ENCODE measurements at places on chromosomes 6 and 20.

- peak; percentile 54 for DNase-seq
These were observed 140.4 kb downstream of the IMPG1 start for GRCh38 chr6:75932067-75932466.

DNA sequence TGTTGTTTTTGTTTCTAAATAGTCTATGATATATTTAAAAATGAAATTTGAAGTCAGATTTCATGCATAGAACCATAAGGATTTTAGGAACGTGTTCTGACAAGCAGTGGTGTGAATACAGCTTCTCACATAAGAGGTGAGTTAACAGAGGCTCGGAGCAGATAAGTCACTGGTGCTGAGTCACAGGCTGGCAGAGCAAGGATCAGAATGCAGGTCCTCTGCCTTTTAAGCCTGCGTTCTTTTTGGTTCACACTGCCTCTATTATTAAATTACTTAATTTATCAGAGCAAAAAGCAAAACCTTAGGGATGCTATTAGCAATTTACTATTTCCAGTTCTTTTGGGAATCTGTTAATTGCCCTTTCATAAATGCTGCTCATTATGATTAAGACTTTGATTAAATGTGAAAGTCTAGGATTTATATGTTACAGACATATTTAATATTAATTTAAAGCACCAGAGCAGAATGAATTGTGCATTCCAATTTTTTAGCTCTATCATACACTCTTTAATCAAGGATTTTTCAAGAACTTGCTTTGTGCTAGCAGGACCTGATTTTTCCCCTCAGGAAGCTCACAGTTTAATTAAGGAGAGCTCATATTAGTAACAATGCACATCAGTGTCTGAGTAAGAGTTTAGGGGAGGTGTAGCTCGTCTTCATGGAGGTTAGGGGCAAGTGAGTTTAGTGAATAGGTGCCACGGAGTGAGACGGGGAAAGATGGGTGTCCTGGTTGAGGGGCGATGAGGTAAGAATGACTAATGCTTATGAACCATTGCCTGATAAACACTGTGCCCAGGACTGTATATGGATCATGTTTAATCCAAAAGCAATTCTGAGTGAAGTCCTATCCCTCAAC lies 212.7 kb upstream of the AGPAT4 start:
- no peak for DNase-seq

- DNase-seq, result no peak
These were observed 21.9 kb downstream of the VEGFA start for GRCh38 chr6:43791745-43792422.

DNA sequence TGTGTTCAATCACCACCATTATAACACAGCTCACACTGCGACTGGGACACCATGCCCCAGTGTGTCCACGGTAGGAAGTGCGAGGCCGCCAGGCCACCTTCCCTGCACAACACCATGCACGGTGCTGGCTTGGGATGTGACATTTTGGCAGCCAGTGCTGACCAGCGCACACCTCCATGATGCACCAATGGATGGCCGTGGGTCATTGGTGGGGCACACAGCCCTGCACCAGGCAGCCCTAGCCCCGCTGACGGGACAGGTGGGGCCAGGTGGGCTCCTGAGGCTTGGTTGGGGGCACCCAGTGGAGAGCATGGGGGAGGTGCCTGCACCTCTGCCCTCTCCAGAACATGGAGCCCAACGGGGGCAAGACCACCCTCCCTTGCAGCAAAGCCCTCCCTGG lies 18.2 kb upstream of the FRMD1 start:
- DNase-seq, result no peak

DNA sequence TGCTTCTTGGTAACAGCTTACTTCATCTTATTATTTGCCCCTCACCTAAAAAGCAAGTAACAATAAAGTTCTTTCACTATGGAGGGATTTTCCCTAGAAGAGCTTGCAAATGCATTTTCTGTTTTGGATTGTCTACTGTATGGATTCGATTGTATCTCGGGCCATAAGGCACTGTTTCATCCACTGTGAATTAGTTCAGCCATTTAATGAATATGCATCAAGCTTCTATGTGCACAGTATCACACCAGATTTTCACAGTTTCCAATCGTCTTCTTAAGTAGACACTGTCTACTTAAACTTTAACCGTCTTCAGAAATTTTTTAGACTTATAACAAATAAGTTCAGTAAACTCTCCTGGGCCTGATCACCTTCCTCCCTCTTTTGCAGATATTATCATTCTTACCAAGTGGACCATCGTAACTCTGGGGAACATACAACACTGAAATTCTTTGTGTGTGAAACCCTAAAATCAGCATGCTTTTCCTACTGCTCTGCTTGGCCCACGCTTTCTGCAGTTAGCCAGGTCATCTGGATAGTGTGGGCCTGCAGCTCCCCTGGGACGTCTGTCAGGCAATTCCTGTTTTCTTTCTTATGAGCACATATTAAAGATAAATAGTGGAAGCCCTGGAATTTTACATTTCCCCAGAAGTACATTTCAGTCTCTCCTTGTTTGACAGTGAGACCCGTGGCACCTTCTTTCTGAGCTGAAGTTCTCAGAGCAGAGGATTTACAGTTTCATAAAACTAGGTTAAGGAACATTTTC lies 136.5 kb upstream of the PDE10A start:
- no peak for DNase-seq

DNA sequence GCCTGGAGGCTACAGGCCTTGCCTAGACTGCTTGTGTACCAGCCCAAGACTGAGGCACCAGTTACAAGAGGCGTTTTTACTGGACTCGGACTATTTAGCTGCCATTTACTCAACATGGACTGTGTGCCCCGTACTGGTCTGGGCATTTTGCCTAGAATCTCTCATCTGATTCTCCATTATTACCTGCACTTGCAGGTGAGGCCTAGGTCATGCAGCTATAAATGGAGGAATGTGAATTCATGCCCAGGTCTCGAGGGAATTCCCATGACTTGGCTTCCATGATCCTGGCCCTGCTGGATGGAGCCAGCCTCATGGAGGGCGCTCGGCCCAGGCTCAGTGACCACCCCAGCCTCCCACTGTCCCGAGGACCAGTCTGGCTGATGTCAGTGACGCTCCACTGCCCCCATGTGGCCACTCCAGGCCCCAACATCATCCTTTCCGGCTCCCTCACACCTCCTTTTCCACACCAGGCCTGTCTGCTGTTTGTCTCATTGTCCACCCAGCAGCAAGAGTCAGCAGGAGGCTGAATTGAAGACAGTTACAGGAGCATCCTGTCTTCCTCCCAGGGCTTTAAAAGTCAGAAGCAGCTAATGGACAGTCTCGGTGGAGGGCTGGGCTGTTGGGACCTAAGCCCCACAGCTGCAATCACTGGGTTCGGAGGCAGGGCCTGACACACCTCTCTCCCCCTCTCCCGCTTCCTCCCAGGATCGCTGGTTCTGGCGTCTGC lies 8.7 kb downstream of the MMP24OS start:
- peak; percentile 98 for DNase-seq

GRCh38 chr6:26122402-26122792 lies 35.2 kb downstream of the HFE start:
- no peak for DNase-seq

DNA sequence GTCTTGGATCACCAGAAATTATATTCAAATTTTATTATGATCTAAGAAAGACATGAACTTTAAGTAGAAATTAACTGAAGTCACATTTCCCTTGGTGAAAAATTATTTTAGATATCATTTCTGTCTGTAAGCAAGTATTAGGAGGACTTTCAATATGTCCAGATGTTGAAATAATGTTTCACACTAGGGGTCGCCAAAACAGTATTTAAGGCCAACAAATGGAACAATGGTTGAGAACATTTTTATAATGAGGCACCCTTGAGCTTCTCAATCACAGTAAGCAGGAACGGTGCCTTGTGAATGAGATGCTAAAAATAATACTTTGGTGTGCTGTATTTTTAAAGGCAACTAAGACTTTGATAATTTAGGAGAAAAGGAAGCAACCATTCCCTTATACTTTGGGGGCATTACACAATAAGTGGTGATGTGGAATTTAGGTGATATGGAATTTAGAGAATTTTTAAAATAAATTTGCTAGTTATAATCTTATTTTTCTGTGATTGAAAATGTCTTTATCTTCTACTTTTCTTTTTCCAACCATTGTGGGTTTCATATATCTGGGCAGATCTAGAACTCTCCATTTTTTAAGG lies 9.6 kb upstream of the SF3B5 start:
- DNase-seq, result peak; percentile 38

- DNase-seq, result no peak
These were observed 44.8 kb downstream of the TTI1 start for GRCh38 chr20:37988306-37988954.

GRCh38 chr6:85864453-85865401 lies 222.0 kb upstream of the SYNCRIP start:
- DNase-seq, result no peak

DNA sequence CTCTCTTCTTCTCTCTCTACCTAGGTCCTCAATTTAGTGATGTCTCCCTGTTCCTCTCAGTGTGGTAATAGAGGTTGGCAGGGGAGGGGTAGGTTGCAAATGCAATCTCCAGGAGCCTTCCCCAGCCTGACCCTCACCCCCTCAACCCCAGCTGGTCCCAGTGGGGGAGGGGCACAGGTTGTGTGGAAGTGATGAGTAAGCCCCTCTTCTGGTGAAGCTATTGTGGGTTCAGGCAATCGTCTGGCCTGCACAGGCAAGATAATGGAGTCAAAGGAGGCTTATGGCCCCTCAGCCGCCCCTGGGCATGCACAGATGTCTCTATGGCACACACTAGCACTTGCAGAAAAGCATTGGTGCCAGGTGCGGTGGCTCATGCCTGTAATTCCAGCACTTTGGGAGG lies 10.8 kb upstream of the ADA start:
- DNase-seq, result no peak

DNA sequence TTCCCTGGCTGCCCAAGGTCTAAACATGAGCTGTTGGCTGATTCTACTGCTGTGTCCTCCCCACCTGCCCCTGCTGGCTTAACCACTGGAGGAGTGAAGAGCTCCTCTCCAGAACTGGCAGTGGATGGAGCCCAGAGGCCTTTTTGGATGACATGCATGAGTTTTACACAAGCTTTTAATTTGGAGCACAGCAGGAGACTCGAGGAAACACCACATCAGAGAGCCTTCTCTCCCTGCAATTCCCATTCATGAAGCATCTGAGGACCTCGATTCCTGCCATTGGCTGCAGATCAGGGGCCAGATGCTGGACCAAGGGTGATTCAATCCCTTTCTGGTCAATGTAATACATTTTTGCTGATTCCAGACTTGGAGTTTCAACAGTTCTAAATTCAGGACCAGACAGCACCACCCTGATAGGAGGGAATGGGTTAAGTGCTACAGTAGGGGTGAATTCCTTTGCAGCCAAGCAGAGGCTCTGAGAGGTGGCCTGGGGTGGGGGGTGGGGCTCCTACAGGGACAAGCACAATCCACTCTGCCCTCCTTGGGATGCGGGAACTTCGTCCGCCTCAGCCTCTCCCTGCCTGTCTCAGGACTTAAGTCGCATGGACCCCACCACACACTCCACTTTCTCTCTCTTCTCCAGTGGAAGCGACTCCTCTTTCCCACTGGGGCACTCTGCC lies 599 bp upstream of the PSORS1C1 start:
- no peak for DNase-seq

DNA sequence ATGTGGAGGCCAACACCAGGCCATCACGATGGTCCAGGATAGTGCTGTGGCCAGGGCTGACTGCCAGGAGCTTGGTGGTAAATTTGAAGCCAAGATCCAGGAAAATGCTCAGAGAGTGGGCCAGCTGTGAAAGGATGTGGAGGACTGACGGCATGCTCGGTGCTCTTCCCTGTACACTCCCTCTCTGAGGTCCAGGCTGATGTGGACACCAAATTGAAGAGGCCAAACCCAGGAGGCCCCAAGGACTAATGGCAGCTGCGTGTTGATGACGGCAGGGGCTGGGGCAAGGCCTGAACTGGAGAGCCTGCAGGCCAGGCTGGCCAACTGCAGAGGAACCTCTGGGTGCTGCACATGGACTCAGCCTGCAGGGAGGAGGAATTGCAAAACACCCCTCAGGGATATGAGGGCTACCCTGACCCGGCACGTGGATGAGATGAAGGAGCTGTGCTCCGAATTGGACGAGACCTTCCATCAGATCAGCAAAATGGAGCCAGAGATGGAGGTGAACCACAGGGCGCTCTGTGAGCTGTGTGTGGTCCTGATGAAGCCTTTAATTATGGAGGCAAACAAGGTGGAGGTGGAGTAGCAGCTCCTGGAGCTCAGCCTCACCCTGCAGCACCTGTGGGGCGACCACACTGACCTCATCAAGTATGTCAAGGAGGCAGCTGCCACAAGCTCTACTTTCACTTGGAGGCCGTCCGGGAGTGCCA lies 6.9 kb upstream of the RAET1E start:
- no peak for DNase-seq

DNA sequence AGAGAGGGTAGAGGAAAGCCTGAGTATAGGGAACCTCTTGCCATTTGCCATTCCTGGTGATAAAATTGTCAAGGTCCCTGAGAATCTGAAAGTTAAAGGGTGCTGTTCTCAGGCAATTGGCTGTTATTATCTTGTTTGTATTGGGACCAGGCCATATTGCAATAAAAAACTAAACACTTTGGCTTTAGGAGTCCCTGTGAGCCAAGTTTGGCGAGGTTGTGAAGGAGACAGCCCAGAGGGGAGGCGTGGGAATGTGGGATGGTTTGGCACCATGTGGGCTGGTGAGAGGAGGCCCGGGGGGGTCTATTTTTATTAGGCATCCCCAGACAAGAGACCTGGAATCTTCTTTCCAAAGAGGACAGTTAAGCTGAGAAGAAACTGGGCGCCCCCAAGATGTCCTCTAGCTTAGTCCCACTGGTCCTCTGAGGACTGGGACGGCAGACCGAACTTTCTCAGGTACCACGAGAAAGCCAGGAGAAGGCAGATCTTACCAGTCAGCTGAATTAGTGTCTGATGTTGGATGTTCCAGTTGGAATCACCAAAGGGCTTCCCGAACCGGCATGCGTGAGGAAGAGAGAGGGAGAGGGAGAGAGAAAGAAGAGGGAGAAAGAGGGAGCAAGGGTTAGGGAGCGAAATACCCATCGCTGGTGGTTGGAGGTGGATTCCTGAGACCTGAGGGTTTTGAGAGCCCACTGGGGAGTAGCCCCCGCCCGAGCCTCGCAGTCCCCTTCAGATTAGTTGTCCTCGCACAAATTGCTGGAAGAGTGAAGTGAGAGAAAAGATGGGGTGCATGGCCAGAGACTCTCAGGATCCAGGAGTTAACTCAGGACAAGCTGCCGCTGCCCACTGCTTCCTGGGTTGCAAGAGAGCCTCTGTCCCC lies 24.4 kb downstream of the DYNLT1 start:
- no peak for DNase-seq

DNA sequence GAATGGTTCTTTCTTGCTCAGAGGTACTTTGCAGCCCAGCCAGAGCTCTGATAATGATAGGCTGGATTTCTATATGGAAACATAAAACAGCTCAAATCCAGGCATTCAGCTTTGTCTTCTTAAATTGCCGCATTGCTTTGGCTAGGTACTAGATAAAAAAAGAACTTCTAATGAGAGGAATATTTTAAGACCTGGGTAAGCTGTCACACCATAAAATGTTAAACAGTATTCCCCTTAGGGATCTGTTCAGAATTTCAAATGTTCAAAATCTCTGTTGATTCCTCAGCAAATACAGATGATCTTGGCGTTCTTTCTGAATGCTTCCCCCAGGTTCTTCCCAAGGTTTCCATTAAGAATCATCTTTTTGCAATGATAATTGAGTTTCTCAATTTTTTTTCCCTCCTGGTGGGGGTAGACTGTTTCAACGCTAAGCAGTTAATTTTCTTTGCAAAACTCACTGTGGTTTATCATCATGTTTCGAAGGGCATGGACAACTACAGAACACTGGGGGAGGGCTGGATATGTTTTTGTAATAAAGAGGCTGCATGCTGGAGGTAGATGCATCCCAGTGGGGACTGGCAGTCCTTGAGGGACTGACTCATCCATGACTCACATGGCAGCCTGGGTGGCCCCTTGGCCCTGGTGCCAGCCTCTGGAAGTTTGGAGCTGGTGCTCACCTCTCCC lies 31.0 kb downstream of the TIAM2 start:
- DNase-seq, result no peak

Measured in HuH-7 (cell line).